ENCODE measurements at places on chromosomes 4 and X.

DNA sequence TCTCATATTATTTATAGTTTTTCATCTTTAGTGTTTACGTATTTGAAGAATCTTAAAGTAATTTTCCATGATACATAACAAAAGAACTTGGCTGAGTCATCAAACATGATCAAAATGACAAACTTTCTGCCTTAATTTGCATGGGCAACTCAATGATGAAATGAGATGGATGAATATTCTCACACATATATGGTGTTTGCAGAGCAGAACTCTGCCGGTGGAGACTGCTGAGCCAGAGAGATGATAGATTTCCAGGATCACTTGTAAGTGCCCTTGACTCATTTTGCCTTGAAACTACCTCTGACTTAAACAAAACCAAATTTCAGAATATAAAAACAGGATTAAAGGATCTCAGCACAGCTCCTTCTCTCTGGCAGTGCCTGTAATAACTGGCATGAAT, 38.2 kb downstream of the TRPC3 start:
- DNase-seq = no peak

DNA sequence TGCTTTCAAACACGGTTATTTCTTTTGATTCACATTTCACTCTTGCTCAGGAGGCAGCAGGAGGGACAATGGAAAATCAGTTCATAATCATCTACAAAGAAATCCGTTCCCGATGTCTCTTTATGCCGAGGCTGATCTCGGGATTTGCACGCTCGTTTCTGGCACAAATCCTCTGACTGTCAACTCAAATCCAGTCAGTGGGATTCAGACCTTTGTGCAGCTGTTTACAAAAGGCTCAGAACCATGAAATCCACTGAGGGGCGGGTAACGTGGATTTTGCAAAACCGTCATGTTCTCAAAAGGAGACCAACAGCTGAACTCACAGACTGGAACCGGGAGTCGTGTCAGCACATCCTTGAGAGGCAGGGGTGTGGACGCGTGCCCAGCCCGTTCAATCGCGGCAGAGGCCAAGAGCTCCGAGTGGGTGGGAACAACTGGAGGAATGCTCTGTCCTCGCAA, 46.4 kb downstream of the ACOX3 start:
- DNase-seq = no peak

- no peak for DNase-seq
Observed at GRCh38 chr4:186936496-186937375, 213.1 kb upstream of the FAT1 start.

DNA sequence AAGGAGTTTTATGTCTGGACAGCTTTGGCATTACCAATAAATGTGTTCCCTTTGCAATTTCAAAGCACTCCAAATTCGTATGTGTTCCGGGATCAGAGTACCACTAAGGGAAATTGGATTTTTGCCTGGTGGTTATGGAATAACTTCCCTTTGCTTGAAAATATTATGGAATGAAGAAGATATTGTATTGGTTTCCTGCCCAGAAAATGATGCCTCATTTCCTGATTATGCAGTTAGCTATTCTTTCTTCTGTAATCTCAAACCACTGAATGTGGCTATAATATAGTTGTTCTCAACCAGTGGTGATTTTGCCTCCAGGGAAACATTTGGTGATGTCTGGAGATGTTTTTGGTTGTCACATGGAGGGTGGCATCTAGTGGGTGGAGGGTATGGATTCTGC, 142.9 kb downstream of the PCDH7 start:
- no peak for DNase-seq

DNA sequence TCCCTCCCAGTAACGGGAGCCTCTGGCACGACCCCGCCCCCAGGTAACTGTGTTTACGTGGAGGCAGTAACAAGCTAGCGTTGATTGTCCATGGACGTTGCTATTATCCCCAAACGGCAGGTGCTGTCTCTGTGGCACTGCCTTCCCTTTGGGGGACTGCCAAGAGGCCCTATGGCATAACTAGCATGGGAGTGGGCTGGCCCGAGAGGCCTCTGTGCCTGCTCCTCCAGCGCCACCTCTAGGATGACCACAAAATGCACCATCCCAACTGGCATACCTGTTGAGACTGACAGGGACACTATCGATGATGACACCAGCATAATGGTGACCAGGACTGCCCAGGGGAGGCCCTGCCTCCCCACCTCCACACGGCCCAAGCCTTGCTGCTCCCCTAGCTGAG, 1.5 kb downstream of the SRPK3 start:
- DNase-seq = no peak

GRCh38 chr4:41683326-41683725, 65.2 kb downstream of the PHOX2B start:
- DNase-seq = no peak

- no peak for DNase-seq
Observed at GRCh38 chr4:98568941-98569663, 89.3 kb downstream of the TSPAN5 start.

- DNase-seq = no peak
Observed at GRCh38 chr4:34250562-34250961, 1993.8 kb downstream of the ARAP2 start.

GRCh38 chr4:23728971-23729370, 160.9 kb downstream of the PPARGC1A start:
- no peak for DNase-seq

GRCh38 chrX:154413142-154413541, 1.8 kb downstream of the TAFAZZIN start:
- no peak for DNase-seq

DNA sequence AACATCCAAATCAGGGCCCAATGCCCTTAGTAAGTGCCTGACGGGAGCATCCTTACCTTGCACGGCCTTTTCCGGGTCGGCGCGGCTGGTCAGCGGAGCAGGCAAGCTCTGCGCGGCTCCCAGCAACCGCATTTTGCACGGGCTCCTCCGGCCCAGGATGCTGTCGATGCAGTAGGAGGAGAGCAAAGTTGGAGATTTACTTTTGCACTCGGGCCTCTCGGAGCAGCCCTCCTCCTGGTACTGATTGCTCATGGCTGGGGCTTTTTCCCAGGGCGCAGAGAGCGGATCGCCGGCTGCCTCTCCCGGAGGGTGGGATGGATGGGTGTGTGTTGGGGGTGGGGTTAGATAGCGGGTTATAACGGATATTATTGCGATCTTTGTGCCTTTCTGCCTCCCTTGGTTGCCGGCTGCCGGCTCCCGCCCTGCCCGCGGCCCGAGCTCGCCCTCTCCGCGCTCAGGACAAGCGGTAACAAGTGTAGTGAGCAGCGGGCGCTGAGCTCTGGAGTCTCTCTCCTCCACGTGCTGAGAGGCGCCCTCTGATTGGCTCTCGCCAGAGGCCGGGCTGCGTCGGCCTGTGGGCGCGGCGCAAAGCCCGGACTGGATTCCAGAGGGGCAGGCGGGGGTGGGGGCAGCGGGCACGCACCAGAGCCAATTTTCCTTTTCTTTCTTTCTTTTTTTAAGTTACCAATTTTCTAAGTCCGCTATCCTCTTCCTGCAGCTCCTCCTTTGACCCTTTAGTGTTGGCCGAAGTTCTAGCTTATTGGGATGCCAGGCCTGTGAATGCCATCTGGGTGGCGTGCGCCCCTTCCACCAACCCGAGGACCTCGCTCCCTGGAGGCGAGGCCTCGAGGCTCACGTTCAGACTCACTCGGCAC, at the start of gene ARX:
ARX (minus strand) TSS at position 480 of the 875 bp plus-strand sequence; CDS start at position 252, 228 bp downstream.
- peak; percentile 47 for DNase-seq

- no peak for DNase-seq
Observed at GRCh38 chrX:13048280-13048679, 3.9 kb upstream of the FAM9C start.

- DNase-seq = no peak
Observed at GRCh38 chr4:113828702-113829101, 67.2 kb upstream of the CAMK2D start.

DNA sequence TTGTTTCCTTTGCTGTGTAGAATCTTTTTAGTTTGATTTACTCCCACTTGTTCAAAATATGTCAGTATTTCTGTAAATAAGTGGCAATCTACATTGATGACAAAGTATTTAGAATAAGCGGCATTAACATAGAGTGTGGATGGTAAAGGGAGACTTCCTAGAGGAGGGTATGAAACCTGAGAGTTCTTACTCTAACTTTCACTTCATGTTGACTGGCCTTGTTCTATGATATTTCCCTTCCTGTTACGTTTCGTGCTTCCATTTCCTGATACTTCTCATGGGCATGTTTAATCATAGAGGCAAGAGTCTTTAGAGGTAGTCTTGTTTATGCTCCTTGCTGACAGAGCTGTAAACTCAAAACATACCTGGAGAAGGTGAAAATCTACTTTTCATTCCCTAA, 408.9 kb downstream of the GLUD2 start:
- no peak for DNase-seq

DNA sequence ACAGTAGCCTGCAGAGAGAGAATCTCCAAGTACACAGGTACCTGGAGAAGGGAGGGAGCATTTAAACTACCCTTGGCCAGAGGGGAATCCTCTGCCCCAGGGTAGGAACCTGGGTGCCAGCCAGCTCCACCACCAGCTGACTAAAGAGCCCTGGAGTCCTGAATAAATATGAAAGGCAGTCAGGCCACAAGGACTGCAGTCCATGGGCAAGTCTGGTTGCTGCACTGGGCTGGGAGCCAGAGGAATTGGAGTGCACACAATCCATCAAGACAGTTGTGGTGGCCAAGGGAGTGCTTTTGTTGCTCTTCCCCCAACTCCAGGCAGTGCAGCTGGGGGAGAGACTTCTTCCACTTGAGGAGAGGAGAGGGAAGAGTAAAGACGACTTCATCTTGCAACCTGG, 172.5 kb downstream of the HNRNPD start:
- DNase-seq = no peak

- DNase-seq = no peak
Observed at GRCh38 chr4:7170012-7170411, 22.3 kb upstream of the SORCS2 start.

DNA sequence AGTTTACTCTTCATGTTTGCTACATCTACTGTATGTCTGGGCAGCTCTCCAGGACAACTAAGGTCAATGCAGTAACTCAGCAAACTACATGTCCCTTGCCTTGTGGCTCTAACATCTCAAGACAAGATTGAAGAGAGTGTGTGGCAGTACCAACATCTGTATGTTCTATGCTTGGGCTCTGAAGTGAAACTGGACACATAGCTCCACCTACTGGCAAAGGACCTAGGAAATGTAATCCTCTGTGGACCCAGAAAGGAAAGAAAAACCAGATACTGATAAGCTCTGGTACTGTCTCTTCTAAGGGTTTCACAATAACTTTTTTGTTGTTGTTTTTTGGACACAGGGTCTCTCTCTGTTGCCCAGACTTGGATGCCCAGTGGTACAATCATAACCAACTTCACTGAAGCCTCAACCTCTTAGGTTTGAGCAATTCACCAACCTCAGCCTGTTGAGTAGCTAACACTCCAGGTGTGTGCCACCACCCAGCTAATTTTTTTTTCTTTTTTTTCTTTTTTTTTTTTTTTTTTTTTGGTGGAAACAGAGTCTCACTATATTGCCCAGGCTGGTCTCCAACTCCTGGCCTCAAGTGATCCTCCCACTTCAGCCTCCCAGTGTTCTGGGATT, 64.1 kb downstream of the QDPR start:
- no peak for DNase-seq

GRCh38 chr4:47143261-47143660, 111.9 kb downstream of the GABRB1 start:
- DNase-seq = no peak

DNA sequence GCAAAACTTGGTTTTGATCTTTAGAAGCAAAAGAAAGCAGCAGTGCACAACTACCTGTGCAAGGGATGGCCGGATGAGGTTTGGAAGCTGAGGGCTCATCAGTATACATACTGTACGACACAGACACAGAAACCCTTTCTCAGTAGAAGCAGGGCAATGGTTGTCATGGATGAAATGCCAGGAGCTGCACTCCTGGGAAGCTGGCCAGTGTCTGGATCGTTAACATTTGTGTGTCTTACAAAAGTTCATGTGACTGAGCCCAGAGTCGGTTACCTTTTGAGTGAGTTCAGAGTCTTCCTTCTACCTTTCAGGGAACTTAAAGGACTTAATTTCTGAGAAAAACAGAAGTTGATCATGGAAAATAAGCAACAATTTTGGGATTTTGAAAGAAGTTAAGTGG, 230.3 kb downstream of the APBB2 start:
- no peak for DNase-seq

- peak; percentile 11 for DNase-seq
Observed at GRCh38 chr4:118557298-118557851, 127.8 kb upstream of the METTL14 start.

GRCh38 chr4:177099211-177099610, 210.5 kb upstream of the NEIL3 start:
- DNase-seq = no peak

GRCh38 chr4:3765271-3766035, 732 bp upstream of the ADRA2C start:
- peak; percentile 20 for DNase-seq

DNA sequence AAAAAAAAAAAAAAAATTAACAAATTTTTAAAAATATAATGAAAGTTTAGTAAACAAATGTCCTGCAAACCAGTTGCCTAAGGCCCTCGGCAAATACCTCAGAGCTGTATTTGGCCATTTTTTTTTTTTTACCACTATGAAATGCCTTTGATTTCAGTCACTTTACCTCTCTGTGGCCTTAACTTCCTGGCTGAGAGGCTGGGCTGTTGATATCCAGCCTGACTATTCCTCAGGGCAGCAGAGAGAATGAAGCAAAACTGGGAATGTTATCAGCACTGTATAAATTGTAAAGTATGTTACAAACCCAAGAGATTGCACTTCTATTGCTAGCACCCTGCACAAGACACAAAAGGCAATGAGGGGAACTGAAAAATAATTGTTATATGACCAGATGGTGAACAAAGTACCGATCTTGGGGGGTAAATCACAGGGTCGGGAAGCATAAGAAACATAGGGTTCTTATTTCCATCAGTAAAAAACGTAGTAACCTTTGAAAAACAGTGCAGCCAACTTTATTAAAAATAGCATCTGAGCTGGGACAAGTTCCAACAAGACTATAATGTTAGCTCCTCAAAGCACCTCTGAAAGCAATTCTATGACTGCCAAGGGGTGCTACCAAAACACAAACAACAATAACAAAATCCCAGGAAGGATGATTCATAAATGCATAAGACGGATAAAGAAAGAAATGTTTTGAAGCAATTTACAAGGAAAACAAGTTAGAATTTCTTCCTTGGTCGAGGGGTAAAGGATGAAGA, 18.1 kb downstream of the USP46 start:
- DNase-seq = no peak

GRCh38 chr4:2059046-2059725, at the start of gene NAT8L:
Gene NAT8L, plus strand, starts transcription at chr4:2059327. Its CDS starts 185 bp downstream, at chr4:2059512.
- no peak for DNase-seq

DNA sequence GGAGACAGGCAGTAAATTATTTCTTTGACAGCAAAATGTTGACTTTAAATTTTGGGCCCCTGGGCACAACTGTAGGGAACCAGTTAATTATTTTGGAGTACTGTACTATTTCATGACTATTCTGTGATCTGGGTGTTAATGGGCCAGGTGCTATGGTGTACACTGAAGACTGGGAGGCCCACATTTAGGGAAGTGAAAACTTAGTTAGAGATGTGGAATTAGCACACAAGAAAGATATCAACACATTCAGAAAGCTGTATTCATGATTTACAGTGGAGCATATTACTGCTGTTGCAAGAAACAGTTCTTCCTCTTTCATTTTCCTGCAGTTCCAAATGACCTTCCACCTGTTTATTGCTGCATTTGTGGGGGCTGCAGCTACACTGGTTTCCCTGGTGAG, 12.4 kb downstream of the PLP1 start:
- DNase-seq = no peak

GRCh38 chrX:101062176-101062575, 10.3 kb upstream of the TRMT2B start:
- DNase-seq = no peak

All from HL-60 (cell line).